ENCODE measurements at places on chromosomes 2 and 18.

GRCh38 chr2:200494048-200494447 lies 15.8 kb downstream of the KCTD18 start:
- no peak overlapping the region for H3K27ac ChIP-seq
- no peak overlapping the region for H3K4me3 ChIP-seq
- H3K36me3 ChIP-seq = no peaks in the 10 kb centered on the region
- no peaks in the 10 kb centered on the region for H3K27me3 ChIP-seq

GRCh38 chr18:9067823-9068222 lies 34.7 kb upstream of the NDUFV2 start:
- H3K4me1 ChIP-seq = no peaks in the 10 kb centered on the region
- no peak for DNase-seq
- H3K27ac ChIP-seq = no peak overlapping the region
- H3K36me3 ChIP-seq = no peaks in the 10 kb centered on the region

DNA sequence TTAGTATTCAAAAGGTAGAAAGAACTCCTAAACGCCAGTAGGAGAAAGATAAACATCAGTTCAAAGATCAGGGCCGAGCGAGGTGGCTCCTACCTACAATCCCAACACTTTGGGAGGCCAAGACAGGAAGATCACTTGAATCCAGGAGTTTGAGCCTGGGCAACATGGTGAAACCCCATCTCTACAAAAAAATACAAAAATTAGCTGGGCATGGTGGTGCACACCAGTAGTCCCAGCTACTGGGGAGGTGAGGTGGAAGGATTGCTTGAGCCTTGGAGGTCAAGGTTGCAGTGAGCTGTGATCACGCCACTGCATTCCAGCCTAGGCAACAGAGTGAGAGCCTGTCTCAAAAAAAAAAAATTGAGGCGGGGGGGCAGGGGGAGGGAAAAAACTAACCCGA lies 40.6 kb downstream of the MBOAT2 start:
- no peaks in the 10 kb centered on the region for H3K27me3 ChIP-seq
- DNase-seq = no peak
- H3K4me1 ChIP-seq = no peaks in the 10 kb centered on the region
- no peak overlapping the region for H3K4me3 ChIP-seq

DNA sequence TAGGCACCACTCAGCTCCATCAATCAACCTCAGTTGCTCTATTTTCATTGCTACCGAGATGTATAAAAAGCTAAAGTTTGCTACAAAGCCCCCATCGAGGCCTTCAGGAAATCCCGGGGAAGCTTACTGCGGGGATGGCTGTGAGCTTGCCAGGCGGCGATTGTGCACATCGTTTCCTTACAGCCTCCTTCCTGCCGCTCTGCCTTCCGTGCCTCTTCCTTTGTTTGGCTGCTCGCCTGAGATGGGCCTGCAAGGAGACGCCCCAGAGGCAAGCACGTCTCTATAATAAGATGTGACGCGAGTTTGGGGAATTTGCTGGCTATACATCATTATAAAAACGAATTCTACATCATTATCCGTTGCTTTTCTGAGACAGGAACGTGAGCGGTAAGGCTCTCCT lies 41.6 kb downstream of the DHRS9 start:
- no peaks in the 10 kb centered on the region for H3K36me3 ChIP-seq
- H3K27me3 ChIP-seq = peaks cover 8% of the 10 kb centered on the region
- H3K4me1 ChIP-seq = peaks cover 5% of the 10 kb centered on the region
- DNase-seq = no peak

DNA sequence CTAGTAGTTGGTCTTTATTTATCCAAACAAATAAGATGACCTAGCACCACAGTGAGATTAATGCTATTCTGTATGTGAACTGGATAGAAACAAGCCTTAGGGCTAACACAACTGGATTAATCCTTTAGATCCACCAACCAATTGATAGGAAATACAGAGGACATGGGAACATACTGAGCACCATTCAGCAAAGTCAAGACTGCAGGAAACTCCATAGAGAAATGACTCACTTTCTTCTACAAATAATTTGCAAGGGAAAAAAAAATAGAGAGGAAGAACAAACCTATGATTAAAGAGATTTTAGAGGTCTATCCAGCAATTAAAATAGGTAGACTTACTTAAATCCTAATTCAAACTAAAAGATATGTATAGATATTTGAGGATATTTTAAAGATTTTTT lies 23.9 kb downstream of the WDFY1 start:
- H3K36me3 ChIP-seq = peaks cover 10% of the 10 kb centered on the region
- H3K4me1 ChIP-seq = no peaks in the 10 kb centered on the region
- no peak for DNase-seq
- H3K27me3 ChIP-seq = no peaks in the 10 kb centered on the region
